ENCODE measurements at places on chromosomes 11 and 22. TPM values are rescaled to one million over a fixed set of nuclear protein-coding genes. Genes with fewer than 3 reads are reported as not detected.

- DNase-seq = no peak
Measured at GRCh38 chr11:46490666-46491065, 99.1 kb upstream of the CHRM4 start.

GRCh38 chr11:62577046-62577714 is 3.5 kb upstream of the EEF1G start:
- DNase-seq = no peak

DNA sequence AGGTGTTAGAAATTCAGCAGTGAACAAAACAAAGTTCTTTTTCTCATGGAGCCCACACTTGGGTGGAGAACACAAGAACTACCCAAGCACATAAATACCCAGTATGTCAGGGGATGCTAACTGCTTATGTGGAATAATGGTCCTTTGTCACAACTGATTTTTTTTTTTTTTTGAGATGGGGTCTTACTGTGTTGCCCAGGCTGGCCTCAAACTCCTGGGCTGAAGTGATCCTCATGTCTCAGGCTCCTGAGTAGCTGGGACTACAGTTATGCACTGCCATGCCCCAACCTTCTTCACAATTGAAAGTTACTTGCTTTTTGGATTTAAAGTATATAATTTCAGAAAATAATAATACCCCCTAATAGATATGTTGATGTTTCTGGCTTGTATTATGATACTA is 122.6 kb upstream of the RASSF10 start:
- DNase-seq = no peak

DNA sequence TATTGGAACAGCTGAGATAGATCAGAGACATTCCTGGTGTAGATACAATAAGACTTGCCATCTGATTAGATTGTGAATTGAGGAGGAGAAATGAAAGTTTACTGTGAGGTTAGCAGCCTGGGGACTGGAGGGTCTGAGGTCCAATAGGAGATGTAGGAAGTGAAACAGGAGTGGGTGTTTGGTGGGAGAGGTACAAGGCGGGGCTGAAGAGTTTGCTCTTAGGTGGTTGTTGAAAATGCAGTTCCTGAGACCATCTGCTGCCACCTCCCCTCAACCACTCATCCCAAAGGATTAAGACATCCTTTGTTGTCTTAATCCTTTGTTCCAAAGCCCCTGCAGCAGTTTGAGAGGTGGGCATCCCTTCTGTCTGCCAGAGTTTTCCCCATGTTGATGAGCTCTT is 14.8 kb downstream of the PIWIL4 start:
- DNase-seq = no peak

Gene SCGB1A1
- not detected for total RNA-seq

Gene RIBC2
- total RNA-seq = 0.27 TPM

Gene BBS1
- total RNA-seq = 31.7 TPM

Gene OR52K1
- total RNA-seq = not detected

Gene SCGB2A2
- total RNA-seq = not detected

Gene SLC22A8
- total RNA-seq = not detected

Gene SEPTIN5
- total RNA-seq = 10.1 TPM

All from kidney epithelial cell (primary cell).